NCI-H187 treated with DMSO at 0.1 percent for 48 hours (cell line): ENCODE measurements at places on chromosomes 16 and 17.

- no peak for DNase-seq
Measured at GRCh38 chr17:42016411-42016831, 818 bp downstream of the DNAJC7 start.

DNA sequence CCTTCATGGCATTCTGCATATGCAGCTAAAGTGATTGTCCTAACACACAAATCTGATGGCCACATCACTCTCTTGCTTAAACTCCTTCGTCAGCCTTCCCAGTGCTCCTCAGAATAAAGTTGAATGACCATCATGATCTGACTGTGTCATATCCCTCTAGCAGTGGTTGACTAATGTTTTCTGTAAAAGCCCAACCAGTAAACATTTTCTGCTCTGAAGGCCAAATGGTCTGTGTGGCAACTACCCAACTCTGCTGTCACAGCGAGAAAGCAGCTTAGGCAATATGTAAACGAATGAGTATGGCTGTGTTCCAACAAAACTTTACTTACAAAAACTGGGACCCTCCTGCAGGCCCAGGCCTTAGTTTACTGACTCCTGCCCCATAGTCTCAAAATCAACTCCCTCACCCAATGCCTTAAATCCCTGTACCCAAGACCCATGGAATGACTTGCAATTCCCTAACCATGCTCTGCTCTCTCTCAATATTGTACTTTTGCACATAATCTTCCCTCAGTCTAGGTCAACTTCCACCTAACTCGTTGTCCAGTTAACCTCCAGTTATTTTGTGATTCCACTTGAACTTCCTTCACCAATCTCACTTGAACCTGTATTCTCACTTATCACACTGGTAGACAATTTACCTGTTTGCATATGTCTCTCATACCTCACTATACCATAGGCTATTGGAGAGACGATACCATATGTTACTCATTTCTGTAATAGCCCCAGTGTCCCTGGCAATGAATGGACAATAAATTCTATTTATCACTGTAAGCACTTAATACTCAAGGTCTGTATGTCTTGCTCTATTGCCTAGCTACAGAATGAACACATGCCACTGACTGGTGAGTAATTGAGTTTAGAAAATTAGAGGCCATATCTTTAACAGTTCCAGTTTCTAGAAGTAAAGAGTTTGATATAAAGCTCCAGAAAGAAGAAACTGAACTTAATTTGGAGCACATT is 29.1 kb downstream of the TMEM100 start:
- no peak for DNase-seq

- DNase-seq, result no peak
Measured at GRCh38 chr17:4980644-4981216, 6.7 kb downstream of the CAMTA2 start.

DNA sequence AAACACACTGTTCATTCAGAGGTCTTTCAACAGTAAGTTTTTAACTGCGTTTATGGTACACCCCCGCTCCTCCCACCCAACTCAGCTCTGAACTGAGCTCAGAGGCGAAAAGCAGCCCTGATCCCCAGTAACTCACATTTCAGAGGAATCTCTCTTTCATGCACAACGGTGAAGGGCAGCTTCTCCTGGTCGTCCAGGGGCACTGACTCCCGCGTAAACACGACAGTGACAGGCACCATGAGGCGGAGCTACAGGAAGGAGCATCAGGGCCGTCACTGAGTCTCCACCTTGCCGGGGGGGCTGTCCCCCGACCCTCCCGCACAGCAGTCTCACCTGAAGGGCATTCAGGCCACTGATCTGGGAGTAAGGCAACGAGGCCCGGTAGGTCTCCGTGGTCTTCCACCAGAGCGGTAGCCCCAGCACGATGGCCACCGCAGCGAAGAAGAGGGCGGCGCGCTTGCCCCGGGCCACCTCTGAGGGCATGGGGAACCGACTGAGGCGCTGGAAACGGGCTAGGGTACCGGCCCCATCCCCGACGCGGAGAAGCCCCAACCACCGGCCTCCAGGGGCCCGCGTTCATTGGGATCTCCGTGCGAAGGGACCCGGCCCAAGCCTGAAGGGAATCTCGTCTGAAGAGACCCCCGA is 486 bp downstream of the PIGS start:
- DNase-seq, result no peak

- no peak for DNase-seq
Measured at GRCh38 chr17:39167476-39167875, 1.5 kb upstream of the ARL5C start.

DNA sequence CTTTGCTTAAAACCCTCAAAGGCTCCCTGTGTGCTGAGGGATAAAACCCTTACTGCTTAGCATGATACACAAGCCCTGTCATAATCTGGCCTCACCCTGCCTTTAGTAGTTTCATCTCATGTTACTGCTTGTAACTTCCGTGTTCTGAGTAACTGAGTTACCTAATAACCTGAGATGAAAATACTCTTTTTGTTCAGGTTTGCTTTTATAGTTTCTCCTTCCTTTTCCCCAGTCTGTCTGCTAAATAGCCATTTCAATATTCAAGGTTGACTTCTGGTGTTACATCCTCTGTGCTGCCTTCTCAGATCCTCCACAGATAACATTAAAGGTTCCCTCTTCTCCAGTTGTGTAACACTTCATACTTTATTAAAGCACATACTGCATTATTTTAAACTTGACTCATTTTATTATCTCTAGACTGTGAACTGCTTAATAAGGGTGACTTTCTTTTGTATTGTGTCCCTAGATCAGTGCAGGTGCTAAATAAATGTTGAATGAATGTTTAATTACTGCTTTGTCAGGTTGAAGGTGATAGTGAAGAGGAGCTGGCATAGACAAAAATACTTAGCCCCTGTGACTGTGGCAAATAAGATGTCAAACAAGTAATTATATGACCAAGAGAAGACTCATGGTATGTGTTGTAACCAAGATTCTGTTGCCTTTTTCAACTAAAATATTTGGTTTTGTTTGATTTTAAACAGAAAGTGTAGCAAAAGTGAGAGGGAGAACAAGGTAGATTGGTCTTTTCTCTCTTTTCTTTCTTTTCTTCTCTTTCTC is 47.8 kb downstream of the NFAT5 start:
- DNase-seq, result no peak

- peak; percentile 11 for DNase-seq
Measured at GRCh38 chr17:44689477-44690217, at the start of gene CCDC43. CCDC43 (minus strand) TSS chr17:44689776; CDS start chr17:44689753, 23 bp downstream.

GRCh38 chr16:57150682-57151330 is 35.0 kb downstream of the PSME3IP1 start:
- no peak for DNase-seq

GRCh38 chr16:8258523-8258922 is 331.8 kb downstream of the TMEM114 start:
- no peak for DNase-seq

GRCh38 chr17:607361-608147 is 107.1 kb downstream of the VPS53 start:
- no peak for DNase-seq

GRCh38 chr17:51015145-51015558 is 105.5 kb downstream of the SPAG9 start:
- DNase-seq, result no peak

DNA sequence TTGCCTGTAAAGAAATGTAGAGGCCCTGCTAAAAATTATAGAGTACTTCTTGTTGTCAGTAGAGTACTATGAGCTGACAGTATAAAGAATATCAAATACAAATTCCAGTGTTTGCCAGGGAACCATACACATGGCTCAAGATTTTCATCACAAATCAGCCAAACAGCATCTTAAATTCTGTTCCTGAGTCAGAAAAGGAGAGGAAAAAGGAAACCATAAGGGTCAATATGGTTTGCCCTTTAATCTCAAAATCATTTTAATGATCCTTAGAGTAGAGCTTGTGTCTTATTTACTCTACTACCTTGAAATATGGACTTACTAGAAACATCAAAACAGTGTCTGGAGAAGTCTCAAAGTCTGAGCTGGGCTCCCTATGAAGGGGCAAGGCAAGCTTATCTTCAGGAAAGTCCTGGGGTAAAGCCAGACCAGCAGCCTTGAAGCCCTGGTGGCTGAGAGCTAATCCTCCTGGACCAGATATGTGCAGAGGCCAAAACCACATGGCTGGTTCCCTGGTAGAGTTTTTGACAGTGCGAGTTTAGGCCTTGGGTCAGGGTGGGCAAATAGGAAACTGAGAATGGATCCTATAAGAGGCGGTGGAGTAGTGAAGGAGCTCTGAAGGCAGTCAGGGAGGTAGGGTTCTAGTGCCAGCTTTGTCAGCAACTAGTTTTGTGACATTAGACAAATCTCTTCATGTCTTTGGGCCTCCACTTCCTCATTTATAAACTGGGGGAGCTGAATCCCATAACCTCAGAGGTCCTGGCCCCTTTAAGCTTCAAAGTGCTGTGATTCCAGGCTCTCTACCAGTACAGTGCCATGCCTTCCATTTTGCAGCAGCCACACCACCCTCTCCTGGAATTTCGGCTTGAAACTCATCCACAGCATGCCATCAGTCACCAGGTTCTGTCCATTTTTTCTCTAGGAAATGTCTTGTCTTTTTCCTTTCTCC is 38.9 kb downstream of the MRTFB start:
- no peak for DNase-seq

DNA sequence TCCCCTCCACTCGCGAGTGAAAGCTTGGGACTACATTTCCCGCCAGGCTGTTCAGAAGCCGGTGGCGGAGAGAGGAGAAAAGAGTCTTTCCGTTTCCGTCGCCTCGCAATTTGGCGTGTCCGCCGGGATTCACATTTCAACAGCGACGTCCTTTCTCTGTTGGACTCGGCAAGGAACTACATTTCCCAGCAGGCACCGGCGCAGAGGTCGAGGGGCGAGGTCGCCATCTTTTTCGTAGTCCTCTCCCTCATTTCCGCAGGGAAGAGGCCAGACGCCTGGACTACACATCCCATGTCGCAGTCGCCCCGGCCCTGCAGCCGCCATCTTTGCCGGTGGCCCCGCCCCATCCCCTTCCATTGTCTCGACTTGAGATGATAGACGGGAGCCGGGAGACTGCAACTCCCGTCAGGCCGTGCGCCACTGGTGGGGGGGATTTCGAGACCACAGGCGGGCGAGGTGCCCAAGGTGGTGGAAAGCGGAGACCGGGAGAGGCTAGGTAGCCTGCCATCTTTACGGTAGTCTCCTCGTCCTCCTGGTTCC is 882 bp upstream of the FBXL19 start:
- peak; percentile 93 for DNase-seq

DNA sequence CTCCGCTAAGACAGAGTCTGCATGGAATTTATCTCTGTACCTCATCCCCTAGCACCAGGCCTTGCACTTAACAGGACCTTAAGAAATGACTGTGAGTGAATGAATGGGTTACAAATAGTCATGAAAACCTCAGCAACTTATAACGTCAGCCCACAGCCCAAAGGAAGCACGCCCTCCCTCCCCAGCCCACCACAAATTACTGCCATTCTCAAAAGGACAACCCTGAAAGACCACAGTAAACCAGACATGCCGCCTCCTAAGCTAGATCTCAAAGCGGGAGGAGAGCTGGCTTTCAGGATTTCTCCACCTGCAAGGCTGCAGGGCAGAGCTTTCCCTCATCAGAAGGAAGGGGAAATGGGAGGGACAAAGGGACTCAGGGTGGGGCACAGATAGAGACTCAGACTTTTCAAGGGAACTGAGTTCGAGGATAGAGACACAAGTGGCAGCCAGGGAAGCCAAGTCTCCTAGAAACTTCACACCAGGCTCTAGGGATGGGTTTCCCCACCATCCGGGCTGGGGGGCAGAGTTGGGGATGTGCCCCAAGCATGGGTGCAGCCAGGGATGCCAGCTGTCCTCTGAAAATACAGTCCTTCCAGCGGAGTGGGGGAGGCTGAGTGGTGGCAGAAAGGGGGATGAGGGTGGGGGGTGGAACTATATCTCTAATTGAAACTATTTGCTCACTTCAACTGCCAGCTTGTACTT is 56.7 kb downstream of the PLXDC1 start:
- DNase-seq, result no peak

DNA sequence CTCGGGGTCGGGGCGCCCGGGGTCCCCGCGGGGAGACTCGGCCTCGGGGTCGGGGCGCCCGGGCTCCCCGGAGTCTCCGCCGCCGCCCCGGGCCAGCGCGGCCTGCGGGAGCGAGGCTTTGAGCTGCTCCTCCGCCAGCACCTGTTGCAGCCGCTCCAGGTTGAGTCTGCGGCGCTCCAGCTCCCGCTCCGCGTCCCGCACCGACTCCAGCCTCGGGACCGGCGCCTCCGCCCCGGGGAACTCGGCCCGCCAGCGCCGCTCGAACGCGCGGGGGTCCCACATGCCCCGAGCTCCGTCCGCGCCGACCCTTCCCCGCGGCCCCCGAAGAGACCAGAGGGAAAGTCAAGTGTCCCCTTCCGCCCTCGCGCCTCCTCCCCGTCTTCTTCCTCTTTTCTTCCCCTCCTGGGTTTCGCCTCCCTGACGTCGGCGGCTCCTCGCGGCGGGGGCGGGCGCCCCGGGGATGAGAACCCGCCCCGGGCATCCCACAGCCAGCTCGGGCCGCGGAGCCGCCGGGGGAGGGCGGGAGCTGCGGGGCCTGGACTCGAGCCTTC is 40.8 kb upstream of the BHLHA9 start:
- no peak for DNase-seq

DNA sequence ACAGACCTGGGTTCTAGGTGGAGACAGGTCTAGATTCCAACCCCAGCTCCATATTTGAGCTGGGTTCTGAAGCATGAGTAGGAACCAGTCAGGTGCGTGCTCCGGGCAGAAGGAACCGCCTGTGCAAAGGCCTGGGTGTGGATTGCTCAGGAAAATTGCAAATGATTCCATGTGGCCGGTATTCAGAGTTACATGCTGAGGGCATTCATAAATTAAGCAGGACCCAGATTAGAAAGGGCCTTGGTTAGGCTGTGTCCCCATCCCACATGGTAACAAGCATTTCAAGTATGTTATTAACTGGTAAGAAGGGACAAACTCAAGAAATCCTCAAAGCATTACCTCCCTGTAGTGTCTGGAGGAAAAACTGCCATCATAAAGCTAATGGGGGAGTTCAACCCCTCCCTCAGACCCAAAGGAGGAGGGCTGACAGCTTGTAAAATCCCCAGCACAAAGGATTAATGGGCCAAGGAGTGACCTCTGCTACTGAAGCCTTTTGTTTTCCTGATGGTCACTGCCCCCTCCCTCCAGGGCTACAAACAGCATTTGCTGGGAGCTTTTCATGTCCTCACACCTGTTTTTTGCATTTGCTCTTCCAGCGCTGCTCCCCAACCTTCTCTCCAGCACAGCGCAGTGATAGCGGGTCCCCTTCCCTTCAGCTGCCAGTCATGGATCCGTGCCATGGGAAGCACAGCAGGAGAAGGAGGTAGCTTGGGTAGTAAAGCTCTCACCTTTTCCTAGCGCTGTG is 218.0 kb downstream of the C16orf95 start:
- no peak for DNase-seq

- no peak for DNase-seq
Measured at GRCh38 chr16:72126429-72126765, 32.8 kb downstream of the DHX38 start.

DNA sequence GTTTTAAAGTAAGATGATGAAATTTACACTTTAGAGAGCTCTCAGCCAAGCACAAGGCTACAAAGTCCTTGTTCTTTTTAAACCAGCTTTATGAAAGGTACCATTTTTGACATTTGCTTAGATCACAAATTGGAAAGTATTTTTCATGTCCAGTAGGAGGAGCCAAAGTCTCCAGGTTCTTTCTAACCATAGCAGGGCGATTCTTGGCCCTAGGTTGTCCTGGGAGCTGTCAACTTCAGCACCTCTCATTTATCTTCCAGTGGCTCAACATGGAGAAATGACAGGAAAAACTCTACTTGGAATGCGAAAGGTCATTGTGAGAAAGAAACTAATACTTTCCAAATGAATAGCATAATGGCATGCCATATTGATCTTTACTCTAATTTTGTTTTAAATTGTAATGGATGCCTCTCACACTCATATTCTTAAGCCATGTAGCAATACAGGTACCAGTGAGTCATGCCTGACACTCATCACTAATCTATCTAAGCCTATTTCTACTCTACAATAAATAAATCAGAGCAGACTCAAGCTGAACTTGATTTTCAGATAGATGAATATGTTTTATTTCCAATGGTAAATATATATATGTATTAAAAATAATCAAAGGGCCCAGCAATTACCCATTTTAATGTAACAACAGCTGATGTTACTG is 919.1 kb upstream of the EEF2KMT start:
- no peak for DNase-seq
